ENCODE measurements at places on chromosomes 2 and 18.
A peak's percentile ranks its signal among the peaks of the same experiment; 100 is the strongest.

DNA sequence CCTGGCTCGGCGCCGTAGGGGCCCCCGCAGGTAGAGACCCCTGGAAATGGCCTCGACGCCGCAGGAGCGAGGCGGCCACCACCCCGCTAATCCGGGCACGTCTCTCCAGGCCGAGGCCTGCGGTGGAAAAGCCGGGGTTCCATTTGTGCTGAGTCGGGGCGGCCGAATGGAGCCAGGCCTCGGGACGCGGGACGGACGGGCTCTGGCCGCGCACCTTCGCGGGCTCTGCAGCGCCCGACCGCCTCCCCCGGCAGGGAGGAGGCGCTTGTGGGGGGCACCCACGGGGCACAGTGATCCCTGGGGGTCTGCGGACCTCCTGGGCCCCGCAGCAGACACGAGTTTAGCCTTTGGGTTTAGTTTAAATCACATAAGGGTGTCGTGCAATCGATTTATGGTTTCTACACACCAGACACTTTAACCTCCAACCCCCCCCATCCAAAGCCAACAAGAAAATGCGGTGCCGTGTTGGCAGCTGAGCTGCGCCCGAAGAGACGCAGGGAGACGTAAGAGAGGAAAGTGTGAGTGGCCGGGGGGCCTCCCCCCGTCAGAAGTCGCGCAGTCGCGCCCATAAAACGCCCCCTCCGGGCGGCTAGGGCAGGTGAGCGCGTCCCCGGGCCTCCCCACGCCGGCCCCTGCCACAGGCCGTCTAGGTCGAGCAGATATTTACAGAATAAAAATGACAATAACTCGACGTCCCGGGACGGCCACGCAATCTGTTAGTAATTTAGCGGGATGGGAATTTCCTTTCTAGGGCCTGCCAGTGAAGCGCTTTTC, 1.0 kb upstream of the NFATC1 start:
- peaks cover 68% of the 10 kb centered on the region for H3K27me3 ChIP-seq
- H3K27ac ChIP-seq, result peak overlapping the region; percentile 72
- DNase-seq, result peak; percentile 70
- peaks cover 9% of the 10 kb centered on the region for H3K4me1 ChIP-seq
- H3K4me3 ChIP-seq, result peak overlapping the region; percentile 79
- no peaks in the 10 kb centered on the region for H3K36me3 ChIP-seq

DNA sequence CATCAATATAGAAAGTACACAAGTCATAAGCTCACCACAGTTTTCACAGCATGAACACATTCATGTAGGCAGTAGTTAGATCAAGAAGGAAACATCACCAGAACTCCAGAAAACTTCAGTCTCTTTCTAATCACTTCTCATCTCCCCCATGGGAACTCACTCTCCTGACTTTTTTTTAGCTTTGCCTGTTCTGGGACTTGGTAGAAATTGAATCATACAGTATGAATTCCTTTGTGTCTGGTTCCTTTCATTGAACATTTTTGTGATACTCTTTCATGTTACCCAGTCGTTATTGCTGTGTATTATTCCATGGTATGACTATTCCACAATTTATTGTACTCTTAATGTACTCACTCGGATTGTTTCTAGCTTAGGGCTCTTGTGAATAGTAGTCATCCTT, 160.2 kb downstream of the TAF4B start:
- no peak for DNase-seq
- H3K4me1 ChIP-seq, result peaks cover 43% of the 10 kb centered on the region
- H3K27me3 ChIP-seq, result no peaks in the 10 kb centered on the region
- peak overlapping the region; percentile 41 for H3K4me3 ChIP-seq
- H3K36me3 ChIP-seq, result peaks cover 15% of the 10 kb centered on the region

- no peaks in the 10 kb centered on the region for H3K27me3 ChIP-seq
- DNase-seq, result no peak
- H3K4me3 ChIP-seq, result no peak overlapping the region
- no peaks in the 10 kb centered on the region for H3K36me3 ChIP-seq
- no peaks in the 10 kb centered on the region for H3K4me1 ChIP-seq
These were observed 6.7 kb downstream of the SCYGR3 start for GRCh38 chr2:227607941-227608340.

GRCh38 chr2:183740241-183740640, 616.0 kb downstream of the NUP35 start:
- H3K4me3 ChIP-seq, result no peak overlapping the region
- H3K27ac ChIP-seq, result no peak overlapping the region
- H3K27me3 ChIP-seq, result no peaks in the 10 kb centered on the region
- no peaks in the 10 kb centered on the region for H3K4me1 ChIP-seq
- H3K36me3 ChIP-seq, result no peaks in the 10 kb centered on the region

GRCh38 chr2:222792001-222792611, 68.7 kb upstream of the ACSL3 start:
- H3K4me1 ChIP-seq, result peaks cover 36% of the 10 kb centered on the region
- H3K4me3 ChIP-seq, result no peak overlapping the region
- no peak for DNase-seq
- no peaks in the 10 kb centered on the region for H3K36me3 ChIP-seq
- no peak overlapping the region for H3K27ac ChIP-seq
- no peaks in the 10 kb centered on the region for H3K27me3 ChIP-seq

DNA sequence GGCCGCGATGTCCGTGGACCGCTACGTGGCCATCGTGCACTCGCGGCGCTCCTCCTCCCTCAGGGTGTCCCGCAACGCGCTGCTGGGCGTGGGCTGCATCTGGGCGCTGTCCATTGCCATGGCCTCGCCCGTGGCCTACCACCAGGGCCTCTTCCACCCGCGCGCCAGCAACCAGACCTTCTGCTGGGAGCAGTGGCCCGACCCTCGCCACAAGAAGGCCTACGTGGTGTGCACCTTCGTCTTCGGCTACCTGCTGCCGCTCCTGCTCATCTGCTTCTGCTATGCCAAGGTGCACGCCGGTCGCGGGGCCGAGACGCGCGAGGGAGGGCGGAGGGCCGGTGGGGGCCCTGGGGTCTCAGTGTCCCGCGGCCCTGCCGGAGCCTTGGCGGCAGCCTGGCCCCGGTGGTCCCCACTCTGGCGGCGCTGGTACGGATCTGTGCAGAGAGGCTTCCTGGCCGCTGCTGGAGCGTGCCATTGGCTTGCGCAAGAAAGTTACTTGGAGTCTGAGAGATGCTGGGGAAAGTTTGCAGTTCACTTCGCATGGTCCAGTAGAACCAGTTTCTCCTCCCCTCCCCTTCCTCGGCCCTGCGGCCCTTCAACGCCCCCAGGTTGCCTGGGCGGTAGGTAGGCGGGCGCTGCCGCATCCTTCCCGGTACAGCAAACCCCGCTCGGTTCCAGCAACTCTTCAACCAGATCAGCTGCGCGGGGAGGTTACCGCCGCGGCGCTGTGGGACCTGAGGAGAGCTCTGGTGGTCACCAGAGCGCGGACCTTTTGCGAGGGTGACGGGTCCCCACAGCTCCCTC, 1.5 kb downstream of the GALR1 start:
- no peaks in the 10 kb centered on the region for H3K36me3 ChIP-seq
- peaks cover 7% of the 10 kb centered on the region for H3K4me1 ChIP-seq
- peak overlapping the region; percentile 87 for H3K4me3 ChIP-seq
- H3K27me3 ChIP-seq, result peaks cover 88% of the 10 kb centered on the region
- H3K27ac ChIP-seq, result no peak overlapping the region
- DNase-seq, result no peak

- peaks cover 55% of the 10 kb centered on the region for H3K27me3 ChIP-seq
- H3K4me3 ChIP-seq, result no peak overlapping the region
- no peak overlapping the region for H3K27ac ChIP-seq
These were observed 6.1 kb upstream of the LAMA3 start for GRCh38 chr18:23683155-23683554.

DNA sequence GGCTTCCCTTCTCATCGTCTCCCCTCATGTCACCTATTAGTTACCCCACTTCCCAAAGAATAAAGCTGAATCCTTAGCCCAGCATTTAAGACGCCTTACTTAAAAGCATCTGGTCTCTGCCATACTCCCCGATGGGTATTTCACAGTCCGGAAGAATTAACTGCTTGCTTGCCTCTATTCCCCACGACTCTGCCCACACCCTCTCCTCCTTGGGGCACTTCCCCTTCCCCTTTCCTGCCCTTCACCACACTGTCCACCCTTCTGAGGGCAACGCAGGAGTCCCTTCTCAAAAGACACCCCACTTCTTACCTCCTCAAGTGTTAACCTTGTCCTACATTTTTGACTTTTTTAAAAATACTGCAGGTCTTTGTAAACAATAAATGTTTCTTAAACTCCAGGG, 60.1 kb upstream of the RMP24 start:
- no peaks in the 10 kb centered on the region for H3K27me3 ChIP-seq
- no peaks in the 10 kb centered on the region for H3K36me3 ChIP-seq
- no peak overlapping the region for H3K27ac ChIP-seq
- DNase-seq, result no peak

DNA sequence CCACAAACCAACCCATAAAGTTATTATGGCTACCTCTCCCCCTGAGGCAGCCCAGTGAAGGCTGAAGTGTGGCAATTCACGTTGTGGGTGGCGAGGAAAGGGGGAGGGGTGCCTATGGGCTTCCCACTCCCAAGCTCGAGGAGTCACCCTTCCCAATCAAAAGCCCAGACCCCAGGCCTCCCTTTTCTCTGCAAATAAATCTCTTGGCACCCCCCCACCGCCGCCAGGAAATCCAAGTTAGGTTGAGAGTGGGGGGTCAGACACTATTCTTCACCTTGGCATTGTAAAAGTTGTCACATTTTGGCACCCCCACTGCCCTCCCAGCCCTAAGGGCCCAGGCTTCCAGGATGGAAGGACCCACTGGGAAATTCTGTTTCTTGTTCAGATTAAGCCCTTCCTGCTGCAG, 6.9 kb downstream of the ANKRD53 start:
- H3K4me3 ChIP-seq, result no peak overlapping the region
- no peaks in the 10 kb centered on the region for H3K27me3 ChIP-seq
- H3K27ac ChIP-seq, result no peak overlapping the region
- no peaks in the 10 kb centered on the region for H3K4me1 ChIP-seq
- peak; percentile 62 for DNase-seq
- H3K36me3 ChIP-seq, result peaks cover 15% of the 10 kb centered on the region

DNA sequence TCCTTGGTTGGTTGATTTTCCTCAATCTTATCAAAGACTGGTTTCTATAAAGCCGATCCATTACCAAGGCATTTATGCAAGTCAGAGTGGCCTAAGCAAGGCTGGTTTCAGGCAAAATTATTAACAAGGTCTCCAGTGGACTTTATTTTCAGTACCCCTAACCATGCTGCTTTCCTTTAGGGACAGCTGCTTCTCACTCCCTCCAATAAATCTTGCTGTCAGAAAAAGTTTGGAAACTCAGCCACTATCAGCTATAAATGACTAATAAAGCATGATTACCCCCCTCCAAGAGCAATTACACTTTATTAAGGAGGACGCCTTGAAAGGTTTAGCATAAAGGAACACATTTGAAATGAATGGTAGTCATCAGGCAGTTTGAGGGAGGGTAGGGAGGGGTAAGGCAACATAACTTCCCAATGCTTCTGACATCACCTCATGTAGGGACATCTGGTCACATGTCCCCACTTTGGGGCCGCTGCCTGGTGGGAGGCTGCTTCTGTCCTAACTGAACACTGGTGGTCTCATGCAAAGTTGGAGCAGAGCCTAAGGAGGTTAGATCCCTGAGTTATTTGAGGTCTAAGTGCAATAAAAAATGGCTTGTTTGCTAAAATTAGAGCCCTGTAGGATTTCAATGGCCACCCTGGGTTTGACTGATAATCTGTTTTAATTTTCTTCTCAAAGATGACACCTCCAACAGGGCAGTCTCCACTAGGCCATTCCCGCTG, 58.0 kb upstream of the TMEM178A start:
- peaks cover 5% of the 10 kb centered on the region for H3K27me3 ChIP-seq
- H3K4me1 ChIP-seq, result peaks cover 17% of the 10 kb centered on the region
- no peaks in the 10 kb centered on the region for H3K36me3 ChIP-seq

DNA sequence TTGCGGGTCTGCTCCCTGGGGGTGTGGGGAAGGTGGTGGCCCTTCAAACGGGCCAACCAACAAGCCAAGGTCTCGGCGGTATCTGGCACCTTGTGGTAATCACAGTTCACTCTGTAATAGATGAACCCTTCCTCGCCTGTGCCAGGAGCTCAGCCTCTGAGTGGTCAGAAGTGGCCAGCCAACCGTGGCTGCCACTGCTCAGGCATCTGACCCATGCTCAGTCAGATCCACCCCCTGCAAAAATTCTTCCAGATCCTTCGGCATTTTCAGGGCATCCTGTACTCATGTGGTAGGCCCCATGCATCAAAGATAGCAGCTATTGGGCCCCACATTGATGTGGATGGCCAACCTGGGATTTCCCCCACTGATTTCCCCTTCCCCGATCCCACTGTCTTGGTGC, 39.6 kb upstream of the SERPINE2 start:
- no peak overlapping the region for H3K4me3 ChIP-seq
- H3K27ac ChIP-seq, result no peak overlapping the region
- no peak for DNase-seq
- H3K4me1 ChIP-seq, result no peaks in the 10 kb centered on the region
- H3K36me3 ChIP-seq, result no peaks in the 10 kb centered on the region

GRCh38 chr2:21489080-21489479, 365.3 kb downstream of the TDRD15 start:
- no peak for DNase-seq
- H3K4me3 ChIP-seq, result no peak overlapping the region
- H3K4me1 ChIP-seq, result no peaks in the 10 kb centered on the region
- H3K27ac ChIP-seq, result no peak overlapping the region
- H3K36me3 ChIP-seq, result no peaks in the 10 kb centered on the region

DNA sequence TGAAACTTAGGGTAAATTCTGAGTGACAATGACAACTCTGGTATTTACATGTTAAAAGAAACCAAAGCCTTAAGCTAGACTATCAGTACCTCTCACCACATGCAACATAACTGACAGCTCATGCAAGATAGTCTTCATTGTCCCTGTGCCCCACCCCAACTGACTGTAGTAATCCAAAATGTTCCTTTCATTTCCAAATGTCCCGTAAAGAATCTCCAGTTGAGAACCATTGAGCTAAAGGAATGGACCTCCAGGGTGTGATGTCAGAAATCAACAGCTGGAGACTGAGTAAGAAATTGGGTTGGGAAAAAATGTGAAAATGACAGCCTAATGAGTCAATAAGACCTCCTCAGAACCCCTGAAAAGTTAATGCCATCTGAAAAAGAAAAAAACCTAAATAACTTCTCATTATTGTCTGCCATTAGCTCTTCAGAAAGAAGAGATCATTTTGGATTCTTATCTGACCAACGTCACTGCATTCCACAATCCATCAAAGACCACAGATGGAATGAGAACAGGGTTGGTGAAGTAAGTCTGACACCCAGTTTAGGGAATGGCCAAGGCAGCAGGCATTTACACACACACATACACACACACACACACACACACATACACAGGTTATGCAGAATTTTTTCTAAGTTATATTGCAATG, 51.7 kb upstream of the ACVR2A start:
- H3K4me1 ChIP-seq, result no peaks in the 10 kb centered on the region
- H3K27ac ChIP-seq, result peak overlapping the region; percentile 61
- no peaks in the 10 kb centered on the region for H3K36me3 ChIP-seq
- H3K4me3 ChIP-seq, result no peak overlapping the region
- H3K27me3 ChIP-seq, result no peaks in the 10 kb centered on the region

- H3K4me1 ChIP-seq, result no peaks in the 10 kb centered on the region
- DNase-seq, result no peak
- H3K36me3 ChIP-seq, result no peaks in the 10 kb centered on the region
- H3K4me3 ChIP-seq, result no peak overlapping the region
- H3K27ac ChIP-seq, result no peak overlapping the region
- H3K27me3 ChIP-seq, result no peaks in the 10 kb centered on the region
These were observed 828.6 kb upstream of the FSHR start for GRCh38 chr2:49982871-49983270.
